ENCODE measurements at places on chromosomes 13 and 19.

GRCh38 chr19:17718550-17718946 is 732 bp upstream of the MAP1S start:
- no peak for DNase-seq

GRCh38 chr19:36819130-36819630 is 19.0 kb downstream of the ZNF790 start:
- DNase-seq: no peak

DNA sequence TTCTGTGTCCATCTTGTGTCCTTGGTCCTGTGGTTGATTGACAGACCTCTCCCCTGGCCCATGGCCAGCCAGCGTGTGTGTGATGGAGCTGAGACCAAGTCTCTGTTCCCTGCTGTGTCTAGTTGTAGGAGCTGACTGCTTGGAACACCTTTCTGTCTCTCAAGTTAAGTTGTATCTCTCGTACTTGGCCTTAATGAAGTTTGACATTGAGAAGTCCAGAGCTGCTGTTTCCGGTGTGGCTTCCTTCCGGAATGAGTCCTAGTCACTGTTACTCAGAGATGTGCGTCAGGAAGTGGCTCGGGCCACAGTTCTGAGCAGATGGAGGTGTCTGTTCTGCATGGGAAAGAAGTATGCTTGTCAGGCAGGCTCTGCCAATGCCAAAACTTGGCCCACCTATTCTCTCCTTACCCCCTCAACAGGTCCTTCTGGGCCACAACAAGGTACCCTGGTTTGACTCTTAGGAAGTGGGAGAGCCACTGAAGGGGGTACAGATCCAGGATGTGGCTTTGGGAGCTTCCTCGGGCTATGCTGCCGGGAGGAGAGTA is 54.3 kb downstream of the GATAD2A start:
- DNase-seq: peak; percentile 26

DNA sequence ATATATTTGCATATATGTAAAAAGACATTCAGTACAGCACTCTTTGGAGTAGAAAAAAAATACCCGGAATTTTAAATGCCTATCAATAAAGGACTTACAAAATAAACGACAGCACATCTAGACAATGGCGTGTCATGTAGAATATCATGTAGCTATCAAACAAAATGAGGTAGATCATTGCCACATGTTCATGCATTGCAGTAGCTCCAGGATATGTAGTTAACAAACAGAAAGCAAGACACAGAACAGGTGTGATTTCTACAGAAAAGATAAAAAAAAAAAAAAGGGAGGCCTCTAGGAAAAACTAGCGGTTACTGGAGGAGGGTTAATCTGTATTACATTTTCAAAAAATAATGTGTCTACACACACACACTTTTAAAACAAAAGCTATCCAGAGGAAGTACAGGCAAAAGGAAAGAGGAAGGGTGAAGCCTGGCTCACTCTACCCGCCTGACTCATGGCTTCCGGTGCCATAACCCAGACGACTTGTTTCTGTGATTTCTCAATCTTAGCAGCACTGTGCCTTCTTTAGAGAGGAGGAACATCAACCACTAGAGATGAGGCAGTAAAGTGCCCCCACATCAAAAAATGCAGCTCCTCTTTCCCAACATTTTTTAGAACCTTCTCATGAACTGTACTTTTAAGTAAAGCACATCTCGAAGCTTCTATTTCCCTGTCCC is 6.9 kb downstream of the KCTD12 start:
- peak; percentile 12 for DNase-seq

GRCh38 chr13:100334214-100334613 is 245.3 kb downstream of the PCCA start:
- DNase-seq: no peak

DNA sequence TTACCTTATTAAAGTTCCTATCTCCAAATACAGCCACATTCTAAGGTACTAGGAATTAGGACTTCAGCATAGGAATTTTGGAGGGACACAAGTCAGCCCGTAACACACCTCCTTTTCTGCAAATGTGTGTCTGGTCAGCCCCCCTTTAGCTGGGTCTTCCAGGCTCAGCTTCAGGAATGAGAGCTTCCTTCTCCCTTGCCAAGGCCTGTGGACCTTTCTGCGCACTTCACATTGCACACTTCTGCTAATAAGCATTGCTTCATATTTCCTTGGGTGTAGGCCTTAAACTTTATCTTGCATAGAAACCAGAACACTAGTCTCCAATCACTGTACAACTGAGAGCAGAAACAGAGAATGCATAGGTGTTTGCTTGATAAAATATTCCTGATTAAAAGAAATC is 4.5 kb upstream of the STK24 start:
- DNase-seq: no peak

GRCh38 chr19:38547421-38547820 is 70.3 kb downstream of the MAP4K1 start:
- no peak for DNase-seq

DNA sequence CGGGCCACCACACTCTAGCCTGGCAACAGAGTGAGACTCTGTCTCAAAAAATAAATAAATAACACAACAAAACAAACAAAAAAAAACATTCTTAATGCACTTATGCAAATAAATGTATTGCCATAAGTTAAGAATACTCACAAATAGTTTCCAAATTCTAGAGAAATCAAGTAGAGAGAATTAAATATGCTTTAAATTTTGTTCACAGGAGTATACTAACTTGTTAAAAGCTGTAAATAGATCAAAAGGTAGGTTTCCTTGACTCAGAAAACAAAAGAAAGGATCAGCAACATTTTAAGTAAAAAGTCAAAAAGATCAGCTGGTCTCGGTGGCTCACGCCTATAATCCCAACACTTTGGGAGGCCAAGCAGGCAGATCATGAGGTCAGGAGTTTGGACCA is 50.5 kb upstream of the ZNF429 start:
- no peak for DNase-seq

DNA sequence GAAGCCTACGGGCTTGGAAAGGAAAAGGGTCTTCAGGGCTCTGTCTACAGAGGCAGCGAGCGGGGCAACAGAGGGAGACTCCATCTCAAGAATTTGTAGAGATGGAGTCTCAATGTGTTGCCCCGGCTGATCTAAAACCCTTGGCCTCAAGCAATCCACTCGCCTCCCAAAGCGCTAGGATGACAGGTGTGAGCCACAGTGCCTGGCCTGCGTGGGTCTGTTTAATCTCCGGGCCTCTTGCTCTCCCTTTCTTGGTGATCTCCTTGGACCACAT is 8.1 kb downstream of the RPS9 start:
- no peak for DNase-seq

DNA sequence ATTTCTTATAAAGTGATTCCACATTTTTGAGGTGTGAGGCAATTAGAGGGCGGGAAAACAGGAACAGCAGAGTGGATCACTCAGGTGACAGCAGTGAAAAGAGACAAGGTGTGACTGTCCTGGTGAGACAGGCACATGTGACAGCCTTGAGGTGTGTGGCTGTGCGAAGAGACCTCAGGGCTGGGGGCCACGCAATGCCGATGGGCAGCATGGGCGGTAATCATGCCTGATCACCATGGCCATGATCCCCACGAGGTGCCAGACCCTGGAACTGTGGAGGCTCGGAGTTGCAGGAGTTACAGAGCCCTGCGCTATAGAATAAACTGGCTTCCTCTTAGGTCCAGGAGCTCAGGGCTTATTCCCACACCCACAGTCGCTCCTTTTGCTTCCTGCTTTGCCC is 2.0 kb downstream of the SPACA6 start:
- no peak for DNase-seq

- no peak for DNase-seq
These were observed 600.8 kb downstream of the DIAPH3 start for GRCh38 chr13:59562924-59563323.

DNA sequence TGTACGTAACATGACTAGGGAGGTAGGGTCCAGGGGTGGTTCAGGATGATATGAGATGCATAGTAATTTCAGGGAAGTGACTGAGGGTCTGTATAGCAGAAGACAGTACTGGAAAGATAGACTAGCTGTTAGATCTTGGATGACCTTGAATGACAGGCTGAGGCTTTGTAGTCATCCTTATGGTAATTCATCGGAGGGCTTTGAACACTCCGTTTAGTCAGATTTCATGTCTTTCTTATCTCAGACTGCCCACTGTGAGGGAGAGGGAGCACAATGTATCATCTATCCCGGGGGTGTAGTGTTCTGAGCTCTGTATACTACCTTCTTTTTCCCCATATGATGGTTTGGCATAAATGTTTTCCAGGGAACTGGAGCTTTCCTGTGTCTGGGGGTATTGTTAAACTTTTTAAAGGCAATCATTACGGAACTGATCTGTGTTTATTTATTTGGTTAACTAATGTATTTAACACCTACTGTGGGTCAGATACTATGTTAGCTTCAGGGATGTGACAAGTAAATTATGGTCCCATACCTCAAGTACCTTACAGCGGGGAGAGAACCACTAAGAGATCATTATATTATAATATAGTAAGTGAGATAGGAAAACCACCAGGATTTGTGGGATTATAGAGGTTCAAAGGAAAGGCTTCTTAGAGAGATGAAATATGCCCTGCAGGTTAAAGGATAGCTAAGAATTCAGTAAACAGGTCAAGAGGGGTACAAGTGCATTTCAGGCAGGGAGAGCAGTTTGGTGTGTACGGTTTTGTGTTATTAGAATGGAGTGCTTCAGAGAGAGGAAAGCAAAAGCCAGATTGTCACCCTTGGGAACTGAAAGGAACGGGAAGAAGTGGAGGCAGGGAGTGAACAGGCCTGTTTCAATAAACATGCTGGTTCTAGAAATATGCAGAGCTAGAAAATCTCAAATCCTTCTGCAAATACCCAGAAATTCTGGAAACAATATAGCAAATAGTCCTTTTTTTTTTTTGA is 164.8 kb upstream of the KL start:
- DNase-seq: no peak

- no peak for DNase-seq
These were observed 43.8 kb upstream of the USP29 start for GRCh38 chr19:57075801-57076492.

DNA sequence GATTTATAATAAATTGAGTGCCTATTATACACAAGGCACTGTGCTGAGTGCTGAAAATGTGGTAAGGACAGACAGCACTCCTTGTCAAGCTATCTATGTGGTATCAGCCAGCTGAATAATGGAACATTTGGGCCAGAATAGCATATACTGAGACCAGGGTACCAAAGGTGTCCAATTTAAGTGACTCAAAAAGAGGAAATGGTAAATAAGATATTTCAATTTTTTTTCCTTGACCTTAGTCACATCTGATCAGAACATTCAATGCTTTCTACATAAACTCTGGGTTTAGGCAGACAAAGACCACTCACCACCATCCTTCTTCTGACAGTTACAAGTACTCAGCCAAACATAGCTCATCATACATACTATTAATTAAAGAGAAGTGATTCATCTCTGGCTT is 43.2 kb downstream of the RCBTB2 start:
- DNase-seq: no peak

GRCh38 chr13:74774264-74774663 is 640.1 kb upstream of the KLF12 start:
- no peak for DNase-seq

GRCh38 chr19:33685541-33685940 is 63.8 kb downstream of the CHST8 start:
- DNase-seq: no peak

GRCh38 chr19:48814895-48815294 is 4.1 kb upstream of the BCAT2 start:
- DNase-seq: no peak

- no peak for DNase-seq
These were observed 198.4 kb downstream of the COL4A1 start for GRCh38 chr13:110108348-110109139.

DNA sequence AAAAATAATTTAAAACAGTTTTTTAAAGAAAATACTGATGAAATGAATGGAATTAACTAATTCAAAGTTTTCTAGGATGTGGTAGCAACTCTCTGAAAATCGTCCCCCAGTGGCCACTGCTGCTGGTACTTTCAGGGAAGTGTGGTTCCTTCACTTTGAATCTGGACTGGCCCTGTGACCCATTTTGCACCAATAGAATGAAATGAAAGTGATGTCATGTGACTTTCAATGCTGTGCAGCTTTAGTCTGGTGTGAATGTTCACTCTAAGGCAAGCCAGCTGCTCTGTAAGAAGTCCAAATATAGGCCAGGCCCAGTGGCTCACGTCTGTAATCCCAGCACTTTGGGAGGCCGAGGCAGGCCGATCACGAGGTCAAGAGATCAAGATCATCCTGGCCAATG is 26.4 kb upstream of the HNRNPA1L2 start:
- DNase-seq: no peak

GRCh38 chr13:103002279-103002678 is 63.9 kb downstream of the SLC10A2 start:
- DNase-seq: no peak

GRCh38 chr13:47110833-47111240 is 214.0 kb upstream of the HTR2A start:
- DNase-seq: no peak

DNA sequence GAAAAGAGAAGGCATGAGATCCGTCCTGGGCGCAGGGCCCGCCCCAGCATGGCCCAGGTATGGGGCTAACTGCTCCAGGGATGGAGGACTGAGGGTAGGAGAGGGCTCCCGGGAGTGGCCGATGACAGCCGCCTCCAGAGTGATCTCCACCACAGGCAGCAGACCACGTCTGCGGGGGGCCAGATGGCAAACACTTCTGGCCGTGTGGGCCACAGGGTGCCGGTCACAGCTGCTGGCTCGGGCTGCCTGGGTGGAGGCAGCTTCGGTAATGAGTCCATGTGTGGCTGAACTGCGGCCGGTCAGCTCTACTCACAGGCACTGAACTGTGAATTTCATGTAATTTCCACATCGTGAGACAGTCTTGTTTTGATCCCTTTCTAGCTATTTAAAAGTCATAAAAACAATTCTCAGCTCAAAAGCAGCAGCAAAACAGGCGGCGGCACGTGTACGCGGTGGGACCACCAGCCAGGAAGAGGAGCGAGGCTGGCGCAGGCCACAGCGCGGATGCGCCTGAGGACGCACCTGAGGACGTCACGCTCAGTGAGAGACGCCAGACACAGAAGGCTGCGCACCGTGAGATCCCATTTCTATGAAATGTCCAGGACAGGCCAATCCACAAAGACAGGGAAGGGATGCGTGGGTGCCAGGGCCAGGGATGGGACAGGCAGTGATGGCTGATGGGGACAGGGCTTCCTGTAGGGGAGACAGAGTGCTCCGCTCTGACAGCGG is 4.0 kb downstream of the LSM7 start:
- DNase-seq: no peak

DNA sequence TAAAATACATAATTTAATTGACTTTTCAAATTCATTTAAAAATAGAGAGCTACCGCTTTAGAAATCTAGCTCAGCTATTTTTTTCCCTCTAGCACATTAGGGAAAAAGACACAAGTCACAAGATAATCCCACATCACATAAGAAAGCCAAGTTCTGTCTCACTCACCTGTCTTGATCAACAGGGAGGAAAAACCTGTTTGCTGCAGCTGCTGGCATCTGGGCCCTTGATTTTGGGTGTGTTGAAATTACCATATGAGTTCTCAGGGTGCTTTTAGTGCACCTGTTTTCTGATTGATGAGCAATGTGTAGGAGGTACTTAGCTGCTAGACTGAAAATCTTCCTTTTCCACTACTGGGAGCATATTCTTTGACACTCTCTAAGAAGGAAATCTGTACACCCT is 53.8 kb downstream of the ZDHHC20 start:
- no peak for DNase-seq
